Heart right ventricle (tissue), 16 donors: ENCODE measurements at places on chromosomes 6 and 20. TPM values are rescaled to one million over a fixed set of nuclear protein-coding genes. Genes with fewer than 3 reads are reported as not detected.

The HUS1B gene
- not detected for total RNA-seq

The SASH1 gene
- total RNA-seq = 33.9 TPM

The POU5F1 gene
- total RNA-seq = 1.0 TPM

The PRSS16 gene
- not detected for total RNA-seq

The MPIG6B gene
- 0.58 TPM for total RNA-seq

The TSBP1 gene
- total RNA-seq = not detected

The VWA7 gene
- total RNA-seq = 23.7 TPM

The SAMD3 gene
- not detected for total RNA-seq

The MRPL14 gene
- 48.2 TPM for total RNA-seq

The YWHAB gene
- total RNA-seq = 114 TPM

The FAM135A gene
- total RNA-seq = 12.5 TPM

The STMND1 gene
- total RNA-seq = not detected

The HSPA12B gene
- 14.7 TPM for total RNA-seq

The LTA gene
- total RNA-seq = 0.86 TPM

The ACAT2 gene
- 6.9 TPM for total RNA-seq

The SRC gene
- 5.7 TPM for total RNA-seq

The RAET1L gene
- not detected for total RNA-seq
